Astrocyte of the hippocampus (primary cell): ENCODE measurements at places on chromosomes 6 and 20.

DNA sequence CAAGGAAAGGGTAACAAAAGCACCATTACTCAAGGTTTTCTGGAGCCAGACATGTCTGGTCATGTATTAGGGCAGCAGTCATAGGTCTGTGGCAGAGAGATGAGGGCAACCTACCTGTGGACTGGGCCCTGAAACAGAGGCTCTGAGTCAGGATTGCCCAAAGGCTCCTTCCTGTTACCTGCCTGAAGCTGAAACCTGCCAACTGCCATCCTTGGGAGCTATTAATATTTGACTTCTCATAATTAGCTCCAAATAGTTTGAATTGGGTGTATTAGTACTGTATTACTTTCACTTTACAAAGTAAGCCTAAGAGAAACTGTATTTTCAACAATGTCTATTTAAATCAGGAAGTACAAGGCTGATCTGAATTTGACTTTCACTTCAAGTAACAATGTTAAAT, 72.0 kb upstream of the TBX18 start:
- no peak for DNase-seq

- peak; percentile 68 for DNase-seq
Observed at GRCh38 chr6:152124429-152125074, 317.1 kb downstream of the ESR1 start.

DNA sequence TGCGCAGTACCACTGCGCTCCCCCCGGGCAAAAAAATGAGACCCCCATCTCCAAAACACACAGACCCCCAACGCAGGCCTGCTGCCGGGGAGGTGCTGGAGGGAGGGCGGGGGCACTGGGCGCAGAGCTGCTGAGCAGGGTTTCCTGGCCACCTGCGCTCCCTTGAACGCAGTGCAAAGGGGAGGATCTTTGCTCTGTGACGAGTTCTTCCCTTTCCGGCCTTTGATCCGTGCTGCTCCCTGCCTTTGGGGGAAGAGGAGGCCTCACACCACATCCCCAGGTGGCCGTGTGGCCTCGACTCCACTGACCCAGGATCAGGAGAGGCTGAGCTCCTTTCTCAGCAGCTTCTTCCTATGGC, 8.9 kb upstream of the COL20A1 start:
- DNase-seq = no peak

DNA sequence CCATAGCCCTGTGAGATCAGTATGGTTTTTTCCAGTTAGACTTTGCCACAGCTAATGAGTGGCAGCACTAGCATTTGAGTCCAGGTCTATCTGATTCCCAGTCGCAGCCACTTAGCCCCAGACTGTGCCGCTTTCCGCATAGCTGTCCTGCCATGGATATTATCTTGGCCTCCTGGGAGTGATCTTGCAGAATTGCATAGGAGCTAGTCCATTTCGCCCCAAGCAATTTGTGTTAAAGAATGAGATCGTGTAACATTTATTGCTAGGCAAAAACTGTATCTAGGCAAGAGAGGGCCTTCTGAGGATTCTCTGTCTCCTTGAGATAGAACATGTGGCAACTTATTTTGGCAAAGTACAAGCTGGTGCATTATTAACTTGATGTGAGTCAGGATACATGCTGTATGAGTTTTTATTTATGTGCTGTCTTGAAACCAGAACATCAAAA, 74.2 kb downstream of the EZR start:
- no peak for DNase-seq

DNA sequence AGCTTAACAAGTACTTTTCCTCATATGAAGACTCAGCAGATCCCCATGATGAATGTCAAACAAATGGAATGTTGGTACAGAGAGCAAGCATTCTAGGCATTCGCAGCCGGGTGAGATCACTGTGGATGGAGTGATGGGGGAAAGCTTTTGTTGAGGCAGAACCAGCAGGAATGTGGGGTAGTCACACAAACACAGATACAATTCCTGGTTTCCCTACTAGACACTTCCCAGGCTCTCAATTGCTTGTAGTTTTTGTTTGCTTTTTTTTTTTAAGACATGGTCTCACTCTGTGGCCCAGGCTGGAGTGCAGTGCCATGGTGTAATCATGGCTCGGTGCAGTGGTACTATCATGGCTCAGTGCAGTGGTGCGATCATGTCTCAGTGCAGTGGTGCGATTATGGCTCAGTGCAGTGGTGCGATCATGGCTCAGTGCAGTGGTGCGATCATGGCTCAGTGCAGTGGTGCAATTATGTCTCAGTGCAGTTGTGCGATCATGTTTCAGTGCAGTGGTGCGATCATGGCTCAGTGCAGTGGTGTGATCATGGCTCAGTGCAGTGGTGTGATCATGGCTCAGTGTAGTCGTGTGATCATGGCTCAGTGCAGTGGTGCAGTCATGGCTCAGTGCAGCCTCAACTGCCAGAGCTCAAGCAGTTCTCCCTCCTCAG, 15.4 kb upstream of the IER3 start:
- peak; percentile 97 for DNase-seq
